NCI-H1105 (cell line): ENCODE measurements at places on chromosomes 12 and 14.

GRCh38 chr14:74219277-74220205, 19.7 kb upstream of the VSX2 start:
- no peak for DNase-seq

- DNase-seq, result peak; percentile 46
These were observed 48.6 kb upstream of the GTF2A1 start for GRCh38 chr14:81269100-81269978.

GRCh38 chr14:49418789-49419188, 167.4 kb downstream of the RPS29 start:
- DNase-seq, result no peak

DNA sequence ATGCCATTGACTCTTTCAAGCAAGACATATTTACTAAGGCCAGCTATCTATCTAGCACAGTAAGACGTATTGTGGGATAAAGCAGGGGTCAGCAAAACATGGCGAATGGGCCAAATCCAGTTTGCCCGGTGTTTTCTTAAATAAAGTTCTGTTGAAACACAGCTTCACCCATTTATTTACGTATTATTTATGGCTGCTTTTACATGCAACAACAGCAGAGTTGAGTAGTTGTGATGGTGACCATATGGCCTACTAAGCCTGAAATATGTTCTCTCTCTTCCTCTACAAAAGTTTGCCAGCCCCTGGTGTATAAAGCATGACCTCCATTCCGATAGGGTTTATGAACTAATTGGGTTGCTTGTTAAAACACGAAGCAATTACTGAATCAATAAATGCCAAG, 322.1 kb downstream of the CCDC91 start:
- no peak for DNase-seq

DNA sequence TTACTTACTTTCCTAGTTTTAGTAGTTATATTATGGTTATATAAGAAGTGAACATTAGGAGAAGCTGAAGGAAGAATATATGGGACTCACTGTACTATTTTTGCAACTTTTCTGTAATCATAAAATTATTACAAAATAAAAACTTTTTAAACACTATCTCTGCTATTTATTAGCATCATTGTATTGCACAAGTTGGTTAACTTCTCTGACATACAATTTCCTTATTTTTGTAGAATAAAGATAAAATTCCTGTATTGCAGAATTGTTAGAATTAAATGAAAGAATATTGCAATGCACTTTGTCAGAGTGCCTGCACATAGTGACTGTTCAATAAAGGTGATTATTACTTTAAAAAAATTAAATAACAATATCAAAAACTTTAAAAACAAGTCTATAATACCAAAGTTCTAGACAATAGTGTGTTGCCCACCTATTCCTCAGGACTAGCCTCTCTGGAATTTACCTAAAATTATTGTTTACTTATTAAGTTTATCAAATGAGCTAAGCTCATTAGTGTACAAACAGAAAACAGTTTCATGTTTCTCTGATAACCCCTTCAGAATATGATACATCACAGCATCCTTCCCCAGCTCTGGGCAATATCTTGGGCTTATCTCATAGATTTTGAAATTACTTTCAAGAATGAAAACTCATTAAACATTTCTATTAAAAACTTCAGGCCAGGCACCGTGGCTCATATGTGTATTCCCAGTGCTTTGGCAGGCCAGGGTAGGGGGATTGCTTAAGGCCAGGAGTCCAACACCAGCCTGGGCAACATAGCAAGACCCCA, 77.4 kb upstream of the TMPO start:
- DNase-seq, result no peak

- peak; percentile 64 for DNase-seq
These were observed 41.9 kb upstream of the MED13L start for GRCh38 chr12:116319233-116319897.

DNA sequence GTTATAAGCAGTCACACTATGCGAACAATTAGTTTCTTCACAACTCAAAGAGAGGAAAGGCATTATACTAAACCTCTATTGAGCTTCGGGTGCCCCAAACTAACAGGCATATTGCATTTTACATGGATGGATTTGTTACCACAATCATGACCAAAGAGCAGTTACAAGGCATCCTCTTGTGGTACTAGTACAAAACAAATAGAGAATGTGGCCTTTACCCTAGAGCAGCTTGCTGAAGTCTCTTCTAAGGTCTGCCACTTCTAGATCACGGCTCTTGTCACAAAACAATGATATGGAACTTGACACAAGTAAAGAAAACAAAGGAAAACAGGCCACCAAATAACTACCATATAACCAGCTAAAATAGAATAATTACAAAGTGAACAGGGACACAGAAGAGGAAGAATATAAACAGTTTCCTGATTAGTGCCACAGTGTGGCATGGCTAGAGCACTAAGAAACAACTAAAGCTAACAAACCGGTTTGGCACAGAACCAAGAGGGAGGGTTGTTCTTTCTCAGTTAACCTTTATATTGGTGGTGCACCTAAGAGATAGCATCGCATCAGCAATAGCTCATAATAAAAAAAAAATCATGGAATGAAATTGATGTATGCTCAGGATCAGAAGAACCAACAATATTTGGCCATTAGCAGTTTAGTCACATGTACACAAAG, 209.7 kb upstream of the ATP2B1 start:
- no peak for DNase-seq

GRCh38 chr14:96126783-96127271, 77.8 kb upstream of the BDKRB2 start:
- no peak for DNase-seq

- DNase-seq, result no peak
These were observed 2.4 kb downstream of the TIGAR start for GRCh38 chr12:4323396-4323795.

- no peak for DNase-seq
These were observed 242.8 kb downstream of the DPF3 start for GRCh38 chr14:72651081-72651480.

DNA sequence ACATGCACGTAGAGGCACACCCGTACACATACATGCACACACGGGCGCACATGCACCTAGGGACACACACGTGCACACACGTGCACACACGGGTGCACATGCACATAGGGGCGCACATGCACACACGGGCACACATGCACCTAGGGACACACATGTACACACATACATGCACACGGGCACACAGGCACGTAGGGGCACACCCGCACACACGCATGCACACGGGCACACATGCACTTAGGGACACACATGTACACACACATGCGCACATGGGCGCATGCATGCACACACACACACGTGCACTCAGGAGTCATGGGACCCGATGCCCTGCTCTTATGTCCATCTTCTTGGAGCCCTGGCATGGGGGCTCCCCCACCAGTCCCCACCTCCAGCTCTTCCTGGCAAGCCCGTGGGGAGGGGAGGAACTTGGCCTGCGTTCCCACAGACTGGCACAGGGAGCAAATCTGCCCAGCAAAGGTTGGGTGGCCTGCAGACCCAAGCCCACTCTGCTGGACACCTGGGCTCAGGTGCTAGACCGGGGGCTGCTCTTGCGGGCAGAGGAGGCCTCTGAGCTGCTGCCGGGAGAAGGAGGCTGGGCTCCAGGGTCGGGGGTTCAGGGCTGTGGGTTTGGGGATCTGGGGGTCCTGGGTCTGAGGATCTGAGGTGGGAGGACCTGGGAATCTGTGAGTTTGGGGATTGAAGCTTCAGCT, 51.4 kb downstream of the KIF26A start:
- DNase-seq, result no peak

DNA sequence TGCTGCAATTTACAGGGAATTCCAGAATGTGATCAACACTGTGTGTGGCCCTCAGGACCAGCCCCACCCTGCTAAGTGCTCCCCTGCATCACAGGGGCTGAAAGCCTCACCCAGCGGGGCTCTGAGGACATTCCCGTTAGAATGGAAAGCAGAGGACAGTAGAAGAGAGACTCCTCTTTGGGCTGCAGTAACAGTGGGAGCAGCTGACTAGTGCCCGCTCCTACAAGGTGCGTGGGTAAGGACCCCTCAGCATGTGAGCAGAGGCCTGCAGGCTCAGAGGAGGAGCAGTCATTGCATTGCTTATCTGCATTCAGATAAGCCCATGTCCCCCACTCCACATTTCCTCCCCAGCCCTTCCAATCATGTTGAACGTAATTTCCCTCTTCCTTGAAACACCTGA, 120.1 kb downstream of the ITPR2 start:
- no peak for DNase-seq

GRCh38 chr12:14901228-14901562, 15.5 kb upstream of the MGP start:
- DNase-seq, result no peak

- DNase-seq, result no peak
These were observed 47.2 kb downstream of the SPPL3 start for GRCh38 chr12:120856980-120857379.

DNA sequence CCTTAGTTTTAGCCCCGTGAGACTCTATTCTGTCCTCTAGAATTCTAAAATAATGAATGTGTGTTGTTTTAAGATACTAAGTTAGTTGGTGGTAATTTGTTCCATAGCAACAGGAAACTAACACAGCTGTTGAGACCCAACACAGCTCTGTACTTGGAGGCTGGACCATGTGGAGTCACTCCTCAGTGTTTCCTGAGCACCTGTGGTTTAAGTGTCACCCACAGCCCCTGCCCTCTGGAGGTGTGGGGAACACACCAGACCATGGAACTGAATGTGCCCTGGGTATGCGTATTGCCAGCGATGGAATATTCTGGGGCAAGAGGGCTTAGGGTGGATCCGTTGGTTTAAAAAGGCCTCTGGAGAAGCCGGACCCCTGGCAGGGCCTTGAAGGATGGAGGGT, 16.6 kb upstream of the GPR68 start:
- DNase-seq, result no peak

GRCh38 chr14:49926803-49927202, 33.9 kb downstream of the ARF6 start:
- no peak for DNase-seq

DNA sequence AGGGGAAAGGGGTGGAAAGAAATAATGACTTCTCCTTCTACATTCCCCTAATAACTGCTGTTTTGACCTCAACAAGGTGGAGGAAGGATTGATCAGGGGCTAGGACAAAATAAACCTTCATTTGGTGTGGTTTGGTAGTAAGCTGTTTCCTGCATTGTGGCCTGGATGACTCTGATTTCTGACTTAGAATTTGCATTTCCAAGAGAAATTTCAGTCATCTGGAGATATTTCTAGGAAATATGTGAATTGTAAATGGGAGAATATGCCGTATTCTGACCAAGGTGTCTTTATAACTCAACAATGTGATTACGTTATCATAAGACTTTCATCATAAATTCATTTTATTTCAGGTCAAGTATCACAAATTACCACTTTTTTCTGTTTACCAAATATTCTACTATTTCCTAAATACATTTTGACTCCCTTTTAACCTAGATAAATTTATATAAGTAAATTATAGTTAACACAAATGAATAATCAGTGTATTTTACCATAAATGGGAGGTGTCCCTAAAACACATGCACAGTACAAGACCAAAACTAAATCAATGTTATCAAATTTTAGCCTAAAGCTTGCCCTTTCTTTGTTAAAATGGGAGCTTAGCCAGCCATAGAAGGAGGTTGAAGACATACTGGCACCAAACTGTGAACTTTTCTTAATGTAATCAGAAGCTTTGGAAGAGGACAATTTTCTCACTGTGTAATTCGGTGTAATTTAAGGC, 828.8 kb downstream of the TMTC2 start:
- DNase-seq, result no peak
